T-helper 9 cell (primary cell): ENCODE measurements at places on chromosomes 7 and 10.

DNA sequence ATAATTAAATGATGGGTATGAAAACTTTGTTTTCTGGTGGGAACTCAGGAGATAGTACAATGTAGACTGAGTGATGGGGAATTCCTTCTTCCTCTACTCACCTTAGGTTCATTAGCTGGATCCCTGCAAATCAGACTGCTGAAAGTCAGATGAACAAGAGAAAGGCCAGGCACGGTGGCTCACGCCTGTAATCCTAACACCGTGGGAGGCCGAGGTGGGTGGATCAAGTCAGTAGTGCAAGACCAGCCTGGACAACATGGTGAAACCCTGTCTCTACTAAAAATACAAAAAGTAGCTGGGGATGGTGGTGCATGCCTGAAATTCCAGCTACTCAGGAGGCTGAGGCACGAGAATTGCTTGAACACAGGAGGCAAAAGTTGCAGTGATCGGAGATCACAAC lies 28.7 kb upstream of the ST8SIA6 start:
- no peak for DNase-seq

GRCh38 chr7:80453699-80454340 lies 58.0 kb downstream of the GNAT3 start:
- DNase-seq, result no peak

GRCh38 chr10:99233689-99234037 lies 2.0 kb downstream of the HPSE2 start:
- no peak for DNase-seq

- DNase-seq, result peak; percentile 27
Measured at GRCh38 chr10:5812283-5813090, 747 bp downstream of the GDI2 start.
